ENCODE measurements at places on chromosomes 7 and 10.

DNA sequence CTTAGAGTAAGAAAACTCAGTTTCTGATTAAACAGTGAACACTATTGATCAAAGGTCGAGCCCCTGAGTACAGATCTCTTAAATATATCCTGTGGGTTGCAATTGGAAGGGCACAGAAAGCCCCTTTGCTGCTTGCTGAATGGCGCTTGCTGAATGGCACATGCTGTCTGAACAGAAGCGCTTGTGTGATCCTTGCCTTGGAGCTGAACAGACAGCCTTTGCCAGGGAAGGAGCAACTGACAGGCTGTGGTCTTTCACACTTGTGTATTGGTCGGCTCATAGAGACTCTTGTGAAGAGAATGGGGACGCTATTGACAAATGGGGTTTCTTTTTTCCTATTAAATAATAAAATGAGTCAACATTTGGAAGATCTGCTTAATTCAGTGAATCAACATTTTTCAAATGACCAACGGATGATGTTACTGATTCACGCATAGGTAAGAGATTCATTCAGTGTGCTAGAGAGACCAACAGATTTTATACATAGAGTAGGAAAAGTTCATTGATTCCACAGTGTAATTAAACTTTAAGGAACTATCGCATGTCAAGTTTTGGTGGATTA lies 99.4 kb upstream of the TNS3 start:
- DNase-seq, result no peak

GRCh38 chr10:130227883-130228282 lies 91.7 kb downstream of the GLRX3 start:
- no peak for DNase-seq

DNA sequence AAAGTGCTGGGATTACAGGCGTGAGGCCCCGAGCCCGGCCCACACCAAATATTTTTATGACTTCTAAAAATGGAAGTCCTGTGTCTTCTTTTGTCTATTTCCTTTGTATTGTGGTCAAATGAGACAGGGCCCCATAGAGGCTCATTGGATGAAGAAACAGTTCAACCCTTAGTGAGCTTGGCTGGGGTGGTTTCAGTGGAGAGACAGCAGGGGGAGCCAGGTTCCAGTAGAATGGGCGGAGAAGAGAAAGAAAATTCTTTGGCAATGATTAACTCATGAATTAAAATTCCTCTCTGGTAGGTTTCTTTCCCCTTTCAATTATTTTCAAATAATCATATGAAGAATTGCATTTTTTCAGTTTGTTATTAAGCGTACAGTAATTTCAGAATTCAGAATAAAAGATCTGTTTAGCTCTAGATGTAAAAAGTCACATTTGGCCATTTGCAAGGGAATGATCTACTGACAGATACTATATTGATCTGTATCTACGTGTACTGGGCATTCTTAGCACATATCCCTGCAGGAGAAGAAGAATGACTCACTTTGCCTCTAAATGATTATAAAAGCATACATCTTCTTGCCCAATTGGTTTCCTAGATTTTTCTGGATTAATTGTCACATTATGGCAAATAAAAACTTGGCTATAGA lies 43.2 kb downstream of the PNLIPRP3 start:
- DNase-seq, result no peak

DNA sequence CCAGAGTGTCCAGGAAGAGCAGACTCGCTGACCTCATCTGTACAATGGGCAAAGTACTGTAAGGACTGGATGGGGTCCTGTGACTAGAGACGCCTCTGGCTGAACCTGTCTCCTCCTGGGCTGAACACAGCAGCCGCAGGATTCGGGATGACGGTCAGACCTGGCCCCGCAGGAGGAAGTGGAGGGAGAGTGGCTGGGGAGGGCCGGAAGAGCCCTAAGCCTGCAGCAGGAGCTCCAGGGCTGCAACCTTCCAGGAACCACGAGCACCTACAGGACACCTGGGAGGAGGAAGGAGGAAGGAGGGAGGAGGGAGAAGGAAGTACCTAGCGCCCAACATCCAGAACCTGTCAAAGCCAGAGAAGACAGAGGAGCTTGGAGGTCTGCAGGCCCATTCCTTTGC lies 30.3 kb downstream of the TNRC18 start:
- DNase-seq, result no peak

- DNase-seq, result no peak
Measured at GRCh38 chr7:19900118-19900517, 126.7 kb upstream of the TMEM196 start.

- no peak for DNase-seq
Measured at GRCh38 chr7:122885583-122886356, 490 bp downstream of the CADPS2 start.

GRCh38 chr10:127405221-127405620 lies 143.9 kb upstream of the NPS start:
- no peak for DNase-seq

- no peak for DNase-seq
Measured at GRCh38 chr10:6460861-6461409, 119.1 kb downstream of the PRKCQ start.

DNA sequence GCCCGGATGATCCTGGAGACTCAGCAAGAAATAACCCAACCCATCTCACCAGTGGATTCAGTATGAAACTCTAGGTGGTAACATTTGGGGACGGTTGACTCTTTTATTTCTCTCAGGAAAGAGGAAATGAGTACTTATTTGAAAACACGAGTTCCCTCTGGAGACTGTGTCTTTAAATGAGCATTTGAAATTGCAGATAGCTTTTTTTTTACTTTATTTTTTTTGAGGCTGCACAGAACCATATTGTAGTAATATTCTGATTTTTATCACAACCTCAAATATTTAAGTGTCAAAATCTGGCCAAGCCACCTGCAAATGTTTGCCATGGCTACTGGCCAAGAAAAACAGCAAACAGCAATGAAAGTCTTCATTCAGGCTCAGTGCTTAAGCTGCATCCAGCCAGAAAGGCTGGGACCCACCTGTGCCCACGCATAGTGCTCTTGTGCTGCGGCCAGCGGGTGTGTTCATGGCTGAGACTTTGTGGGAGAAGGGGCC lies 160.8 kb downstream of the CREB5 start:
- DNase-seq, result no peak

- no peak for DNase-seq
Measured at GRCh38 chr10:6019796-6020195, 42.4 kb downstream of the IL2RA start.

DNA sequence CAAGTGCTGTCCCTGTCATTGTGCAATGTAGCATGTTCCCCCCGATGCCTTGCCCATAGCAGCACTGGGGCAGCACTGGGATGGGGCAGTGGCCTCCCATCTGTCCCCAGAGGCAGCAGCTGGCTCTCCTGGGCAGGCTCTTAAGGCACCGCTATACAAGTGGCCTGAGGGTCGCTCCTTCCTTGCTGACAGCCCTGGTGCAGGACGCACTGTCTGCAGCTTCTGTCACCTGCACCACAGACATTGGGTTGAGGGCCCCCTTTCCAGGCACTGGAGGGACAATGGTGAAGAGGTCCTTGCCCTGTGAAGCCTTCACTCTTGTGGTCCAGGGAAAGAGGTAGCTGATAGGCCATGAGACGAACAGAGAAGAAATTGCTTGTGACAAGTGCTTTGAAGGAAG lies 10.6 kb downstream of the CPSF4 start:
- no peak for DNase-seq

DNA sequence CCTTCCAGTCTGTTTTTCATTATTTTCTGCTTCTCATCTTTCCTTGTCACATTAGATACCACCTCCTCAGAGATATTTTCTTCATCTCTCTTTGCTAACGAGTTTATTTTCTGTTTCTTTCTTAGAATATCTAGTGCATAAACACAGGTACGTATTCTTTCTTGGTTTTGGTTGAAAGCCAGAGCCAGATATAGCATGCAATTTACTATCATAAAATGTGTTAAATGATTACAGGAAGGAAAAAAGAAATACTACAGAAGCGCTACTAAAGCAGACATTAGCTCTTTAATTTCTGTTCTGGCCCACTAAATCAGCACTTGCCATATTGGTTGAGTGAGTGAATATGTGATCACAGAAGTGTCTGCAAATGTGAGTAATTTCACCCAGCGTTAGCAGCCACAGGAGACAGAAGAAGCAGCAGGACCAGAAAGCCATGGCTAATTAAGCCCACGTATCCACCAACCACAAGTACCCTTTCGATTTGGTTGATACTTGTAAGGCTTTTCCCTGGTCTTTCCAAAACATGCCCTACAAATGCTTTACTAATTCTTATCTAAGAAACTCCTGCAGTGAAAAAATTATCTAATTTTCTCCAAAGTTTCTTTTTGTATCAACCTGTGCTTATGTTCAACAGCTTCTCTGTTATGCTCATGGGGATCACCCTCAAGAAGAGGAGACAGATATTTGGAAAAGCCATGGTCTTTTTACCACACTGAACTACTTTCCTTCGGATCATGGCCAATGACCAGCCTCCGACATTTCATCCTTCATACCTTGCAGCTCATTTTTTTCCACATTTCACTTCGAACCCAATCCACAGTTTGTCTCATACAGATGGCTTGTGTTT lies 23.1 kb upstream of the MACC1 start:
- no peak for DNase-seq

- no peak for DNase-seq
Measured at GRCh38 chr7:115127399-115128021, 205.6 kb downstream of the MDFIC start.

- no peak for DNase-seq
Measured at GRCh38 chr7:123635551-123636359, 19.9 kb upstream of the LMOD2 start.

GRCh38 chr7:151167197-151167961 lies at the start of gene GBX1:
Gene GBX1, minus strand, starts transcription at chr7:151167694. Its CDS starts 146 bp downstream, at chr7:151167548.
- DNase-seq, result no peak

DNA sequence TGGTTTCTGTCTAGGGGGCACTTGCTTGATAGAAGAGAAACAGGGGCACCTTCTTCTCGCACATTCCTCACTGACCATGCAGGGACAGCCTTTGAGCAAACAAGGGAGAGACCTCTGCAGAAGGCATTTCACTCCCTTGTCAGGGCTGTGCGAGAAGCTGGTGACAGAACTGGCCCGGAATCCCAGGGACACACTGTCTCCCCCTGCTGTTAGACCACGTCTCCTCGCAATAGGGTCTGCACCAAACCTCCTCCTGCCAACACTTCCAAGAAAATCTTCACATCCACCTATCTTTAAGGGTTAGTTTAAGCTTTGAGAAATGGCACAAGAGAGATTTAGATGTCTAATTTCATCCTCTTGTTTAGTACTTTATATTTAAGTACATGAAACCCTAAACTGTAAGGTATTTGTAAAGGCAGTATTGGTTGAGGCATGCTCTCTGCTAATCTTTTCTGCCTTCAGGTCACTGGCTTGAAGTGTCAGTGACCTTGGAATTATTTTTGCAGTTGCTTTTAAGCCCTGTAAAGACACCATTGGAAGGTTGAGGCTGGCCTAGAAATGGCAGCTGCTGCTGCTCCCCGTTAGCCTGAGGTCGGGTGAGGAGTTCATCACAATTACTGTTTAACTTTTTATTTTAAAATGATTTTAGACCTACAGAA lies 37.0 kb downstream of the RBM20 start:
- DNase-seq, result no peak

DNA sequence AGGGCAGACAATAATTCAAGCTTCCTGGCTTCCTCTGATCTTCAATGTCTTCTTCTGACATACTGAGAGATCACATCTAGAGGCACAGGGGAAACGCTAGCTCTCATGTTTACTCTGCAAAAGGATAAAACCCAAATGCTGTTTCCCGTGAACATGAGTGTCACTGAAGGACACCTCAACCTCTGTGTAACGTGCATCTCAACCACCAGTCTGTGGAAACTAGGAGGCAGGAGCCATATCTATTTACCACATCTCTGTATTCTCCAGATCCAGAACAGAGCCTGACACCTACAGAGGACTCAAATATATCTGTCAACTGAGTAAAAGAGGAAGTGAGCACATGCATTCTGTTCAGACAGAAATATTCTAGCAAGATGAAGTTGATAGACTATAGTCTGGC lies 140.3 kb upstream of the TARP start:
- no peak for DNase-seq

Data from T-helper 17 cell (primary cell).